ENCODE measurements at places on chromosomes 3 and 15. TPM values are rescaled to one million over a fixed set of nuclear protein-coding genes. Genes with fewer than 3 reads are reported as not detected.

DNA sequence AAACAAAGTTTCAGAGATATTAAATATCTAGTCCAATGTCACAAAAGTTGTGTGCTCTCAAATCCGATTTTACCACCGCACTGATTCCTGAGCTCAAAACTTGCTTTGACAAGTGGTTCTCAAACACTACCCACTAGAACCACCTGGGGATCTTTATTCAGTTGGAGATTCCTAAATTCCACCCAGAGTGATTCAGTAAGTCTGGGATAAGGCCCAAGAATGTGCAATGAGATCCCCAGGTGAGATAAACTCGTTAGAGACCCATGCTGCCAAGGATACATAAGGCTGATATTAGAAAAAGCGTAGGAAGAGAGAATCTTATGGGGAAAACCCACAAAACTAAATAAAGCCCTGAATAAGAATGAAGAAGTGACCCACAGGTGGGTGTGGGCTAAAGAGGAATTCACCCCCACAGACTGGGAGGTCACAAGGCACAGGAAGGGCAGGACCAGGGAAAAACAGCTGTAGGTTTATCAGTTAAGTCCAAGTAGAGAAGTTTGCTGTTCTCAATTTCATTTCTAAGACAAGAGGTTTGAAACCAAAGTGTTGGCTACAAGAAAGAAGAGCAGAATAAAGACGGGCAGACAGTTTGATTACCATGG, 11.5 kb upstream of the RPS17 start:
- no peak overlapping the region for H3K4me3 ChIP-seq
- H3K36me3 ChIP-seq = no peaks in the 10 kb centered on the region
- DNase-seq = no peak
- H3K4me1 ChIP-seq = no peaks in the 10 kb centered on the region
- H3K27me3 ChIP-seq = peaks cover 29% of the 10 kb centered on the region

DNA sequence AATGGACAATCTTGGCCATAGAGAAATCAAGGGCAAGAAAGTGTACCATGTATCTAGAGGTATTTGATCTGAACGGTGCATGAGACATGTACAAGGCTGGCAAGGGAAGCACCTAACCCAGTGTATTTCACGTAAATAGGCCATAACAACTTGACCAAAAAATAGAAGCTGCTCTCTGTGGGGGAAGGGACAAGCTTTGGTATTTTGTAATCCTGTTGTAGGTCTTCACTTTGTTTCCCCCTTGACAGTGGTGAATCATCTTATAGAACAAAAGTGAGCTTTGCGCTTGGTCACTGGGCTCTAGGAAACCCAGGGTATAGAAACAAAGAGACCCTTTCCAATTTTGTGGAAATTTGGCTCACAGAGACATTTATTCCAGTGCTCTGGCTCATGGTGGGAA, 21.0 kb downstream of the LARS2 start:
- H3K27me3 ChIP-seq = no peaks in the 10 kb centered on the region
- H3K4me3 ChIP-seq = no peak overlapping the region
- H3K36me3 ChIP-seq = peaks cover 17% of the 10 kb centered on the region
- DNase-seq = no peak

DNA sequence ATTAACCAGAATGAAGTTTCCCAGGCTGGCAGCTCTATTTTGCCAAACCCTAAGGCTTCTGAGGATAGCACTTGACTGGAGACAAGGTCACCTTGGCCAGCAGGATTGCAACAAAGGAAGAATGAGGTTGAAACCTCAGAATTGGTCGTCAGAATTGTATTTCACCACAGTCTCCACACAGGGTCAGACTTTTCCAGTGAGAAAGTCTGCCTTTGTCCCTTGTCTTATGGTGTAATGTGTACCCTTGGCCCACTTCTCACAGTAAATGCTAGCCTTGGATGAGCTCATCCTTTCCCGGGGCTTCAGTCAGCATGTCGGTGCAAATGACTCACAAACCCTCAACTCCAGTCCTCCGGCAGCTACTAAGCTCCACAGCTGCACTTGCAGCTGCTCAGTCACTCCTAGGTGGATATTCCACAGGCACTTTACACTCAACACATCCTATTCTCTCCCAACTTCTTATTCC, 19.7 kb downstream of the SSR3 start:
- H3K27ac ChIP-seq = no peak overlapping the region
- no peak overlapping the region for H3K4me3 ChIP-seq
- no peaks in the 10 kb centered on the region for H3K27me3 ChIP-seq
- H3K4me1 ChIP-seq = peaks cover 10% of the 10 kb centered on the region
- H3K36me3 ChIP-seq = peaks cover 22% of the 10 kb centered on the region

- no peaks in the 10 kb centered on the region for H3K36me3 ChIP-seq
- H3K4me3 ChIP-seq = no peak overlapping the region
- no peak for DNase-seq
- peaks cover 1% of the 10 kb centered on the region for H3K27me3 ChIP-seq
- peaks cover 10% of the 10 kb centered on the region for H3K4me1 ChIP-seq
Measured at GRCh38 chr3:156981005-156981404, 154.9 kb downstream of the LEKR1 start.

RPLP1 gene
- 1,535 TPM for total RNA-seq

DNA sequence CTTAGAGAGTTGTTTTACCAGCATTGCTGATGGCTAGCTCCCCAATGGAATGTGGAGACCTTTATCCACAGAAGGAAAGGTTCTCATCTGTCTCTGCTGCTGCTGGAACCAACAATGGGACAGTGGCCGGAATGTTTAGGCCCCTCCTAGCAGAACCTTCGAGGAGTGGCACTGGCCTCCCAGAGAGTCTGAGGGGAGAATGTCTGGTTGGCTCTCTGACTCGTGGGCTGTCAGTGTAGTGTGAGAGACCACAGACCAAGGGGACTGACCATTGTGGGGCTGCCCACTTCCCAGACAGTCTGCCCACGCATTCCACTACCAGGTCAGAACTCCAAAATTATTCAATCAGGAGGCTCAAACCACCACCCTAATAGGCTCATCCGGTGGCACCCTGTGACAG, 5.1 kb downstream of the RASL12 start:
- peaks cover 2% of the 10 kb centered on the region for H3K4me1 ChIP-seq
- no peak overlapping the region for H3K27ac ChIP-seq
- H3K36me3 ChIP-seq = no peaks in the 10 kb centered on the region
- DNase-seq = no peak
- H3K27me3 ChIP-seq = peaks cover 29% of the 10 kb centered on the region

ACP3 gene
- not detected for total RNA-seq

- DNase-seq = no peak
- H3K36me3 ChIP-seq = peaks cover 22% of the 10 kb centered on the region
- H3K27me3 ChIP-seq = no peaks in the 10 kb centered on the region
- H3K27ac ChIP-seq = no peak overlapping the region
Measured at GRCh38 chr3:71102111-71102983, 481.2 kb downstream of the FOXP1 start.

DNA sequence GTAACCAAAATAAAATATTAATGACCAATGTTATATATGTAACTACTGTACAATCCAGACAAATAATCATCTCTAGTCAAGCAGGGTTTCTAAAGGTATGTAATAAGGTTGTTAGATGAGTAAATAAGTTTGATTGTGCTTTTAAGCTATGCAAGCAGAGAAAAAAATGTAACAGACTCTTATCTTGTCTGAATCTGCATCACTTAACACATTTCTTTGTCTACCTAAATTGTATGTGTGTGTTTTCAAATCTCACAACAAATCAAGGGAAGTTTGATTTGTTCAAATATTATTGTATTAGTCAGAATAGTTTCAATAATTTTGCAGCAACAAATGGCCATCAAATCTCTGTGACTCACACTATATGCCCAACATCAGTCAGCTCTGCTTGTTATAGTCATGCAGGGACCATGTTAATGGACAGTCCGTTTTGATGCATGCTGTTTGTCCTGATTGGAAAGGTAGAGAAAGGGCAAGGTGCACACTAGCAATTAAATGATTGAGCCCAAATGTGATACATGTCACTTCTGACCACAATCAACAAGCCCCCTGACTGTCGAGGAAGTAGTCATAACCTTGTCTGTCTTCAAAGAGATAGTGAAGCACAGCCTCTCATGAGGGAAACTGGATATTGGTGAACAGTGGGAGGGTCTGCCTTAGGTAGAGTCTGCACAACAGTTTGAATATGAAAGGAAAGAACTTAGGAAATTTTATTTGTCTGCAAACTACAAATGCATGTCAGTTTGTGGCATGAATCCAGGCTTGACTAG, 349.4 kb upstream of the SATB1 start:
- no peak overlapping the region for H3K27ac ChIP-seq
- H3K4me1 ChIP-seq = peaks cover 17% of the 10 kb centered on the region
- H3K27me3 ChIP-seq = peaks cover 4% of the 10 kb centered on the region

CKMT1B gene
- not detected for total RNA-seq
